ENCODE measurements at places on chromosomes 1 and 21.
A peak's percentile ranks its signal among the peaks of the same experiment; 100 is the strongest.

- H3K4me3 ChIP-seq: no peak overlapping the region
- H3K27me3 ChIP-seq: peaks cover 3% of the 10 kb centered on the region
- peak; percentile 57 for DNase-seq
- H3K4me1 ChIP-seq: no peaks in the 10 kb centered on the region
- no peak overlapping the region for H3K27ac ChIP-seq
These were observed 514.7 kb downstream of the PLPP3 start for GRCh38 chr1:56064705-56065104.

GRCh38 chr1:173920861-173921260 is 3.7 kb upstream of the SERPINC1 start:
- no peaks in the 10 kb centered on the region for H3K36me3 ChIP-seq
- no peaks in the 10 kb centered on the region for H3K27me3 ChIP-seq
- no peak overlapping the region for H3K4me3 ChIP-seq
- H3K27ac ChIP-seq: no peak overlapping the region

GRCh38 chr1:199515261-199515660 is 512.2 kb upstream of the NR5A2 start:
- H3K4me3 ChIP-seq: no peak overlapping the region
- DNase-seq: no peak
- H3K4me1 ChIP-seq: no peaks in the 10 kb centered on the region

- no peaks in the 10 kb centered on the region for H3K4me1 ChIP-seq
- H3K27me3 ChIP-seq: no peaks in the 10 kb centered on the region
- H3K4me3 ChIP-seq: no peak overlapping the region
- no peak for DNase-seq
These were observed 5.0 kb upstream of the EFCAB14 start for GRCh38 chr1:46723901-46724300.

DNA sequence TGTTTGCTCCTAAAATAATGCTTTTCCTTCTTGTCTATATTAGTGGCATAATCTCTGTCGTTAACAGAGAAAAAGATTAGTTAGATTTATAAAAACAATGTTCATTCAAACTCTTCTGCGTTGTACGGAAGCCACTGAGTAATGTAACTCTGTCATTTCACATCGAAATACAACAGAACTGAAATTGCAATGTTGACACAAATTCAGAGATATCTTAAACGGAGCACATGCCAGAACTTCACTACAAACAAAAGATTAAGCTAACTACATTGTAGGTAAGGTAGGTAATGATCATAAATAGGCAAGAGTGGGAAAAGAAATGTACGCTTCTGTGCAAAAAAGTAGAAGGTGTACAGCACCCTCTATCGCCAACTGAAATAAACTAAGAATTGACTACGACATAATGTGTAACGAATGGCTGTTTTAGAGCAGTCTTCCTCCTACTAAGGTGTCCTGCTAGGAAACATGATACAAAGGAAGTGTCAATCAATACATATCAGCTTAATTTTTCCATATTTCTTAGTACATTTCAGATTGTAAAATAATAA is 56.6 kb downstream of the PCNX2 start:
- H3K36me3 ChIP-seq: no peaks in the 10 kb centered on the region
- H3K4me3 ChIP-seq: no peak overlapping the region

DNA sequence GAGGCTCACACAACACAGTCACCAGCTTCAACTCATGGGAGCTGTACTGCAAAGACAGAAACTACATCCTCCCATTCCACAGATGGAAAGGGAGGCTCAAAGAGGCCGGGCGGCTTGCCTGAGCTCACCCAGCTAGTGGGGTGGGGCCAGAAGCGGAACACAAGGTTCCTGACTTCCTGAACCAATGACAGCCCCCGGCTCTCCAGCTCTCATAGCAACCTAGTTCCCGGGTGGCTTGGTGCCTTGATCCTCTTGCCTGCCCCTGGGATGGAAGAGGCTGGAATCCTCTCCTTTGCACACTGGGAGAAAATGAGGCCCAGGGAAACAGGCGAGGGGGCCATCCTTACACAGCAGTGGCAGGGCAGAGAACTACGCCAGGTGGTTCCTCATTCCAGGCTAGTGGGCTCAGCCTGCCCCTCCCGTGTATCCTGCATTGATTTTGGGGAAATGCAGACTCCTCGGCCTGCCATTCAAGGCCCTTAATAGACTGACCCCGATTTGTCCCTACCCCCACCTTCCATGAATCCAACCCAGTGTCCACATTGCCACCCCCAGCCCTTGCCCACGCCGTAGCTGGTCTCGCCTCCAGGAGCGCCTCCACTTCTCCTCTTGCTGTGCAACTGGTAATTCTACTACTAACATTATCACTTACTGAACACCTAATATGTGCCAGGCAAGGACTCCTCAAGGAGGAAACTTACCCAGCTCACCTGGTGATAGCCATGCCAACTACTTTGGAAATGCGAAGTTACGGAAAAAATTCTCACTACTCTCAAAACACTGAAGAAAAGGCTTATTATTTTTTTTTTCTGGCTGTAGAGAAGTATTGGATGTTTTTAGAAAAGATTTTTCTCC is 5.0 kb downstream of the RAP1GAP start:
- H3K27ac ChIP-seq: no peak overlapping the region
- H3K4me1 ChIP-seq: peaks cover 19% of the 10 kb centered on the region
- no peaks in the 10 kb centered on the region for H3K27me3 ChIP-seq
- no peak overlapping the region for H3K4me3 ChIP-seq
- no peak for DNase-seq

DNA sequence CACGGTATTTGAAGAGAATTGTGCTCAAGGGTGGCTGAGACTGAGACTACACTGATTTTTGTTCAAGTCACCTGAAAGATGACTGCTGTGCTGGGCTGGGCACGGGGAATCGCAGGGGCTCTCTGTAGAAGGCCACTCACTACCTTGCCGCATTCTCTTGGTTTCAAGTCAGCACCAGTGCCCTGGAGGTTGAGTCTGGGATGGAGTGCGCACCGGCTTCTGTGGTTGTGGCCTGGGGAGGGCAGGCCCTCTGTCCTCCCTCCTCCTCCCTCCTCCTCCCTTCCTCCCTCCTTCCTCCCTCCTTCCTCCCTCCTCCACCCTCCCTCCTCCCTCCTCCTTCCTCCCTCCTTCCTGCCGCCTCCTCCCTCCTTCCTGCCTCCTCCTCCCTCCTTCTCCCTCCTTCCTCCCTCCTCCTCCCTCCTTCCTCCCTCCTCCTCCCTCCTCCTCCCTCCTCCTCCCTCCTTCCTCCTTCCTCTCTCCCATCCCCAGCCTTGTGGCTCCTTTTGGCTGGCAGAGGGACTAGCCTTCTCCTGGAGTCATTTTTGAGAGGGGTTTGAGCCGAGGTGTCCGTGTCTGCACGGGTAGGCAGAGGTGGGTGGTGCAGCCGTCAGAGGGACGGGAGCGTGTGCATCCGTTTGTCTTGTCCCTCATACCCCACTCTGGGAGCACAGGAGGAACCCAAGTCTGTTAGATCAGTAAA is 9.5 kb downstream of the RER1 start:
- no peak overlapping the region for H3K4me3 ChIP-seq
- no peak overlapping the region for H3K27ac ChIP-seq
- DNase-seq: no peak
- peaks cover 38% of the 10 kb centered on the region for H3K36me3 ChIP-seq
- H3K27me3 ChIP-seq: no peaks in the 10 kb centered on the region

DNA sequence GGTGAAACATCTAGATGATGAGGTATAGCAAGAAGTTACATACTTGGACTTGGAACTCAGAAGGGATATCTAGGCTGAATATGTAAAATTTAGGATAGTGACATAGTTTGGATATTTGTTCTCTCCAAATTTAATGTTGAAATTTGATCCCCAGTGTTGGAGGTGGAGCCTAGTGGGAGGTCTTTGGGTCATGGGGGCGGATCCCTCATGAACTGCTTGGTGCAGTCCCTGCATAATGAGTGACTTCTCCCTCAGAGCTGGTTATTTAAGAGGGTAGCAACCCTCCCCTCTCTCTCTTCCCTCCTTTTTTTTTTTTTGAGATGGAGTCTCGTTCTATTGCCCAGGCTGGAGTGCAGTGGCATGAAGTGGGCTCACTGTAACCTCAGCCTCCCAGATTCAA is 15.5 kb downstream of the ST3GAL3 start:
- H3K4me1 ChIP-seq: no peaks in the 10 kb centered on the region
- no peaks in the 10 kb centered on the region for H3K36me3 ChIP-seq
- no peak for DNase-seq

GRCh38 chr1:13651279-13651678 is 48.7 kb upstream of the PRDM2 start:
- DNase-seq: no peak
- no peaks in the 10 kb centered on the region for H3K36me3 ChIP-seq
- no peak overlapping the region for H3K4me3 ChIP-seq
- no peaks in the 10 kb centered on the region for H3K4me1 ChIP-seq
- no peak overlapping the region for H3K27ac ChIP-seq
- H3K27me3 ChIP-seq: no peaks in the 10 kb centered on the region

DNA sequence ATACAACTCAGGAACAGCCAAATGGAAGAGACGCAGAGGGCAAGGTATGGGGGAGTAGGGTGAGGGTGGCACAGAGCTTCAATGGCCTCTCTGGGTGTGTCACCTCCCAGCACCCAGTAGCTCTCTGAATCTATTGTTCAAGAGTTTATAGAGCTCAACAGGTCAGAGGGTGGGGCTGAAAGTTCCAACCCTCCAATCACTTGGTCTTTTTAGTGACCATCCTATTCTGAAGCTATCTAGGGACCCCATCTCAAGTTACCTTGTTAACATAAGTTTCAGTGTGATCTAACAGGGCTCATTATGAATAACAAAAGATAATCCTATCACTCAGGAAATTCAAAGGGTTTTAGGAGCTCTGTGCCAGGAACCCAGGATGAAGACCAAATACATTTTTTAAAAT is 31.2 kb upstream of the ZNF697 start:
- H3K4me3 ChIP-seq: no peak overlapping the region
- no peaks in the 10 kb centered on the region for H3K27me3 ChIP-seq
- no peaks in the 10 kb centered on the region for H3K36me3 ChIP-seq
- peaks cover 3% of the 10 kb centered on the region for H3K4me1 ChIP-seq
- H3K27ac ChIP-seq: no peak overlapping the region

- no peak overlapping the region for H3K4me3 ChIP-seq
- no peaks in the 10 kb centered on the region for H3K36me3 ChIP-seq
- H3K4me1 ChIP-seq: no peaks in the 10 kb centered on the region
- no peak for DNase-seq
- H3K27me3 ChIP-seq: no peaks in the 10 kb centered on the region
These were observed 9.5 kb upstream of the GTF2B start for GRCh38 chr1:88900883-88901282.

DNA sequence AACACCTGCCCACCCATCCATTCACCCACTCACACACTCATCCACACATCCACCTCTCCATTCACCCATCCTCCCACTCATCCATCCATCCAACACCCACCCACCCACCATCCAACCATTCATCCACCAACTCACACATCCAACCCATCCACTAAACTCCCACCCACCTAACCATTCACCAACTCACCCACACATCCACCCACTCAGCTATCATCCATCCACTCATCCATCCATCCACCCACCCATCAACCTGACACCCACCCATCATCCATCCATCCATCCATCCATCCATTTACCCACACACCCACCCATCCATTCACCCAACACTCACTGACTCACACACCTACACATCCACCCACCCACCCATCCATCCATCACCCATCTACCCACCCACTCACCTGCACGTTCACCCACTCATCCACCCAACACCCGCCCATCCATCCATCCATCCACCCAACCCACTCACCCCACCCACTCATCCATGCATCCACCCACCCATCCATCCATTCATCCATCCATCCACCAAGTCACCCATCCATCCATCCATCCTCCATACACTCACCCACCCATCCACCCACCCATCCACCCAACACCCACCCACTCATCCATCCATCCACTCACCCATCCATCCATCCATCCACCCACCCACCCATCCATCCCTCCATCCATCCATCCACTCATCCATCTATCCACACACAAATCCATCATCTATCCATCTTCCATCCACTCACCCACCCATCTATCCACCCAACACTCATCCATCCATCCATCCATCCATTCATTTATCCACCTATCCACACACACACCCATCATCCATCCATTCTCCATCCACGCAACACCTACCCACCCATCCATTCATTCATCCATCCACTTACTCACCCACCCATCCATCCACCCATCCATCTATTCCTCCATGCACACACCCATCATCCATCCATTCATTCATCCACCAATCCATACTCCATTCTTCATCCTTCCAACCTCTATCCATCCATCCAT is 17.4 kb upstream of the PRDM16 start:
- H3K27me3 ChIP-seq: no peaks in the 10 kb centered on the region
- H3K27ac ChIP-seq: no peak overlapping the region
- DNase-seq: no peak

- no peaks in the 10 kb centered on the region for H3K27me3 ChIP-seq
- H3K27ac ChIP-seq: no peak overlapping the region
- H3K4me3 ChIP-seq: no peak overlapping the region
These were observed 15.4 kb upstream of the LSS start for GRCh38 chr21:46243960-46244361.

DNA sequence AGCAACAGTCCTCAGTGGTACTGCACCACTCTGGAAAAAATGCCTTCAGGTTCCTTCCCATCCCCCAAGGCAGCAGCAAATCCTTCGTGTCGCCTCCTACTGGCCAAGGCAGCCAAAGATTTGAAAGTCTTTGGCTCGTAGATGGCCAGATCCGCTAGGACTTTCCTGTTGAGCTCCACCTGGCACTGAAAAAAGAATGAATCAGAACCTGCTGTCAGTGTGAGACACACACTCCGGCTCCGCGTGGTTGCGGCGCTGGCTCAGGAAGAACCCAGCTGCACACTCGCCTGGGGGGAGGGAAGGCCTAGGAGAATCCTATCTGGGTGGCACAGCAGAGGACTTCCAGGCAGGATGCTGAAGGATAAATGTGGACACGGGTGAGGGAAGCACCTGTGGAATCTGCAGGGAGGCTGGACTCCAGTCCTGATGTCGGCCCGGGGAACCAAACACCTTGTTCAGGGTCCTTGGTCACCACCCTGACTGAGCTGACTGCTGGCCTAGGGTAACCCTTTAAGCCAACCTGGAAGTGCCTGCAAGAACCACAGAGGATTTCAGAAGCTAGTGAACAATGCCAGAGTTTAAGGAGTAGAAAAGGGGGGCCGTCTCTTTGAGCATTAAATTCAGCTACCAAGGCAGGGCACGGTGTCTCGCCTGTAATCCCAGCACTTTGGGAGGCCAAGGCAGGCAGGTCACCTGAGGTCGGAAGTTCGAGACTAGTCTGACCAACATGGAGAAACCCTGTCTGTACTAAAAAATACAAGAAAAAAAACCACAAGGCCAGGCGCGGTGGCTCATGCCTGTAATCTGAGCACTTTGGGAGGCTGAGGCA is 3.2 kb upstream of the CCNL2 start:
- no peak overlapping the region for H3K27ac ChIP-seq
- peaks cover 3% of the 10 kb centered on the region for H3K36me3 ChIP-seq
- peaks cover 36% of the 10 kb centered on the region for H3K4me1 ChIP-seq
- no peak overlapping the region for H3K4me3 ChIP-seq
- peak; percentile 54 for DNase-seq
- no peaks in the 10 kb centered on the region for H3K27me3 ChIP-seq

Measured in small intestine (tissue), 16 donors.